H54 (cell line): ENCODE measurements at places on chromosomes 16 and 17.

GRCh38 chr16:29857133-29857760 is 5.8 kb downstream of the CDIPT start:
- no peak for DNase-seq

- DNase-seq, result no peak
Measured at GRCh38 chr17:75933808-75934207, 7.0 kb downstream of the FBF1 start.

GRCh38 chr16:89049484-89050118 is 44.1 kb upstream of the ACSF3 start:
- DNase-seq, result no peak

DNA sequence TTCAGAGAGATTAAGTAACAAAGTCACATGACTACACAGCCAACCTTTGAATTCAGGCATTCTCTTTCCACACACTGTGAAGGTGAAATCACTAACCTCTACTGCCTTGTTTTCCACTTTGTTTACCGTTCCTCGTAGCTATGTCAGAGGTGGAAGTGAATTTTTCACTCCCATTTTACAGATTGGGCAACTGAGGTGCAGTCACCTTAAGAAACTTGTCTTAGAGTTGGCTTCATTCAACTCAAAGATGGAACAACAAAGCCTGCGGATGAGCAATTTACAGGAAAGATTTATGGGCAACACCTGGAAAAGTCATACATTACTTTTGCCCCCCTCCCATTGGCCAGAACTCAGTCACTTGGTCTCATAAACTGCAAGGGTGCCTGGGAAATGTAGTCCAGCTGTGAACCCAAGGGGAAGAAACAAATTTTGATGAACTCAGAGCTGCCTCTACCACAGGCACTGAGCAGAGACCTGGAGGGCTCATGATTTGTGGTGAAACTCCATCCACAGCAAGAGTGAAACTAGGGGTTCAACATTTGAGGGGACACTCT is 784.6 kb upstream of the EEF2KMT start:
- DNase-seq, result no peak

- no peak for DNase-seq
Measured at GRCh38 chr17:81417049-81417878, 22.0 kb downstream of the BAHCC1 start.

DNA sequence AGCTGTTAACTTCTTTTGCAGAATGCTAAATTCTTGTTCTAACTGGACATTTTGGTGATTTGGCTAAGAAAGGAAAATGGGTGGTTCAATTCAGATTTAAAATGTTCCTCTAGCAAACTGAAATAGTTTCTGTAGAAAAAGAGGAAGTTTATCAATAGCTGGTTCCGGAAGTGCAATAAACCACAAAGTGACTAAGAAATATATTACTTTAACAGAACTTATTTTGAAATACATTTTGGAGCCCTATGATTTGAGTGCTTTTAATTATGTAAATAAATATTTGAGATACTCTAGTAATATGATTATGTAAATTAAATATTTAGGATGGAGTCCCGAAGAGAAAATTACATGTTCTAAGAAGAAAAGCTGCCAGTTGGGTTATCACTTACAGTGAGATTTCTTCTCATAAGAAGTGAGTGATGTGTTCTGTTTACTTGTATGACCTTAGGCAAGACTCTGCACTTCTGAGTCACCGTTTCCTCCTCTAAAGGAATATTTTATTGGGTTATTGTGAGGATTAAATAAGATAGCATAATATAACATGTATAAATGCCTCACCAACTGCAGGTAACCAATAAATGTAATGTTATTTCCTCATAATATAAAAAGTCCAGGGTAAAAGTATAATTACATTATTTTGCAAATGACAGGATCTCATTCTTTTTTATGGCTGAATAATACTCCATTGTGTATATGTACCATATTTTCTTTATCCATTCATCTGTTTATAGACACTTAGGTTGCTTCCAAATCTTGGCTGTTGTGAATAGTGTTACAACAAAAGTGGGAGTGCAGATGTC is at the start of gene EVI2B:
Gene EVI2B (minus strand): TSS at position 73 of the 800 bp plus-strand sequence. CDS start 8,445 bp downstream, outside the sequence.
- DNase-seq, result no peak

DNA sequence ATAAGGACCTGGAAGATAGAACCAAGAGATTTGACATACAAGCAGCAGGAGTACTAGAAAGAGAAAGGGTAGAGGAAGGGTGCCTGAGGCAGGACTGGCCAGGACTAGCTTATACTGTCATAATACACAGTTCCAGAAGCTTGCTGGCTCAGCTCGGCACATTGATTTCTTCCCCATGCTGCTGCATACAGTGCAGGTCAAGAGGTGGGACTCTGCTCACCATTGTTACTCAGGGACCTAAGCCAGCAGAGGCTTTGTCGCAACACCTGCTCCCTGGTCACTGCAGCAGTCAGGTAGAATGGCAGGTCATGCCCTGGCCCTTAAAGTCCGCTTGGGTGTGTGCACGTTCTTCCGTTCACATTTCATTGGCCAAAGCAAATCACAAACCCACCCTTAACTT is 32.8 kb downstream of the LDHD start:
- no peak for DNase-seq

DNA sequence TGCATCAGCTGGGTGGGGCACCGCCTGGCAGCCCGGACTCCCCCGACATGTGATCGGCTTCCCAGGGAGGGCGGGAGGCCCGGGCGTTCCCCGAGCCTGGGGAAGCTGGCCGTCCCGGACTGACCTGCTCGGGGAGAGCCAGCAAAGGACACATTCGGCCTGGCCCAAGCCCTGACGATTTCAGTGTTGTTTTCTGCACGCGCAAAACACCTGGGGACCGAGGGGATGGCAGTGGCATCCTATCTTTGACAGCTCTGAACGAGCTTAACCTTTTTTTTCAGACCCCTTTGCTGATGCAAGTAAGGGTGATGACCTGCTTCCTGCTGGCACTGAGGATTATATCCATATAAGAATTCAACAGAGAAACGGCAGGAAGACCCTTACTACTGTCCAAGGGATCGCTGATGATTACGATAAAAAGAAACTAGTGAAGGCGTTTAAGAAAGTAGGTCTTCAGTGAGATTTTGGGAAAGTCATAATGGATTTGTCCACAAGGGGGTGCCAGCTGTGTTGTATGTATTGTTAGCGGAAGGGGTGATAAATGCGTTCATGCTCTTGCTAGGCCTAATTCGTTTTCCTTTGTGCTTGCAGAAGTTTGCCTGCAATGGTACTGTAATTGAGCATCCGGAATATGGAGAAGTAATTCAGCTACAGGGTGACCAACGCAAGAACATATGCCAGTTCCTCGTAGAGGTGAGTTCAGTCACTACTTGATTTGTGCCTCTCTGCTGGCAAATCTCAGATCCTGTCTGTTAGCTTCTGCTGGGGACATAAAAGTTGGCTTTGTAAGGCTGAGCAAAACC is 1.0 kb downstream of the EIF1 start:
- no peak for DNase-seq

DNA sequence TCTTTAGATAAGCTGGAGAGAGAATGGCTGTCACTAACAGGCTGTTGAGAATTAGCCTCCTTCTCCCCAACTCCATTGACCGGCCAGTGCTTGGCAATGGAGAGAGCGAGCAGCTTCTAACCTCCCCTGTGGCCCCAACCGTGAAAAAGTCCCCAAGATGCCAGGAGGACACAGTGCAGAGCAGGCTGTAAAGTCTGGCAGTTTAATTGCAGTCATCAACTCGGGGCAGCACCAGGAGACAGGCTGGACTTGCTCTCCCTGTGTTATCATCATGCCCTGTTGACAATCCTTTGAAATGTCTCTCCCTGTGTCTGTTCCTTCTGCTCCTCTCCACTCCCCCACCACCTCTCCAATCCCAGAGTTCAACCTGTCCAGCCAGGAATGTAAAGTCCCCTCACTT is 705 bp upstream of the CDRT4 start:
- DNase-seq, result no peak

DNA sequence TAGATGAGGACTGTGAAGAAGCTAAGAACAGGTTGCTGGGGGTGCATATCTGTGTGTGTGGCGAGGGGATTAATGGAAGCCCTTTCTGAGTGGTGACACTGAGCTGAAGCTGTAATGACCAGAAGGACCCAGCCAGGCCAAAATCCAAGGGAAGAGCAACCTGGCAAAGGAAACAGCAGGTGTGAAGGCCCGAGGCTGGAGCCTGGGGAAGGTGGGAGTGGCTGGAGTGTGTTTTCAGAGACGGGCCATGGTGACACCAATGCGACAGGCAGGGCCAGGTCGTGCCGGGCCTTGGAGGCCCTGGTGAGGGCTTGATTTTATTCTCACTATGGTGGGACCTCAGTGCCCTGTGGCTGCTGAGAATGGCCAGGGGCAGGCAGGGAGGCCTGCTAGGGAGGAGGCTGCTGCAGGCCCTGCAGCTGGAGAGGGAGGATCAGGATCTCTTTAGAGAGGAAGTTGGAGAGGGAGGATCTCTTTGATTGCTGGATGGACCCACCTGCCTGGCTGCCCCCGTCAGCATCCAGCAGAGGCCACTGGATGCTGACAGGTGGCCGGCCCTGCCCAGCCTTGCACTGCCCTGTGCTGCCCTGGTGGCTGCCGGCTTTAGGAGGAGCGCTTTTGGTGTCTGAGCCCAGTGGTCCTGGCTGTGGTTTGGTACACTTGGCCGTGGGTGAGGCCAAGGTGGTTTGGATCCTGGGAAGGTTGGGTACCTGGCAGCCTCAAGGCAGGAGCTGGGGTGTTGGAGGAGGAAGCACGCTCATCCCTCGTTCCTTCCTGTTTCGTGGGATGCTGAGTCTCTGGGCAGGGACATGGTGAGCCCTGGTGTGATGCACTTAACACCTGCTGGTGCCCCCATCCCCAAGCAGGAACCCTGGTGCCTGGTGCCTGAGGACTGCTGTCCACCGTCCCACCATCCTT is 188.3 kb downstream of the SEC14L1 start:
- no peak for DNase-seq

DNA sequence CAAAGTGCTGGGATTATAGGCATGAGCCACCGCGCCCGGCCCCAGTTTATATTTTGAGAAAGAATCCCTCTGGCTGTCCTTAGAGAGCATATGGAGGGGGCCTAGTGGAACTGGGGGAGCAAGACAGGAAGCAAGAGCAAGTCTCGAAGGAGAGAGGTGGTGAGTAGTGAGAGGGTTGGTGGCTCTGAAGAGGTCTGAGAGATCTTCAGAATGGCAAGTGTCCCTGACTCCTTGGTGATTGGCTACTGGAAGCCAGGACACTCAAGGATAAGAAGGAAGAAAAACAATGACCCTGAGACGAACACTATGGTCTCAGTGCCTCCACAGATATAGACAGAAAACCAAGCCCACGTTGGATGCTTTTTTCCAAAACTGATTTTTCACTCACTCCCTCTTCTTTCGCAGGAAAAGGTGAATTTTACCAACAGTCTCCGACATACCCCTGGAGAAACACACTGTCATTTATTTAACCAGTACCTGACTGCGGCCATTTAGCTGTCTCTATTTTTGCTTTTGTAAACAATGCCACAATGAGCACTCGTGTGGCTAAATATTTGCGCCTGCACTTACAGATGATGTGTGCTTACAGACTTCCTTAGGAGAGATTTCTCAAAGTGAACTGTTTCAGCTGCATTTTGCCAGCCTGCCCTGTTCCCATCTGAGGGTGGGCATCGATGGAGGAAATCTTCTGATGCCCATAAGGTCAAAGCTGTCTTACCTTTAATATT is 15.9 kb upstream of the DOK4 start:
- DNase-seq, result no peak

DNA sequence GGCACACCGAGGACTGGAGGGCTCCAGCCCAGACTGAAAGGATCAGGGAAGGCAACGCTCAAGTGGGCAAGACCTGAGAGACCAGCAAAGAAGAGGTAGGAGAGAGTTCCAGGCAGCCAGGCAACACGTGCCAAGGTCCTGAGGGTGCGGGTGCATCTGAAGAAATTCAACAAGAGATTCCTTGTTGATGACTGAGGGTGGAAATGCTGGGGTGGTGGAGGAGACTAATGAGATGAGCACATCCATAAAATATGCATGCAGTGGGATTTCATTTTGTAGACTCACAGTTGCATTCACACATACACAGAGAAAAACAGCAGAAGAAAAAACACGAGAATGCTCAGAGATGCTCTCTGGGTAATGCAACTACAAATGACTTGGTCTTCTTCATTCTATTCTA is 154.8 kb upstream of the FOXF1 start:
- DNase-seq, result peak; percentile 39

- no peak for DNase-seq
Measured at GRCh38 chr17:6322316-6322715, 112.6 kb downstream of the AIPL1 start.

DNA sequence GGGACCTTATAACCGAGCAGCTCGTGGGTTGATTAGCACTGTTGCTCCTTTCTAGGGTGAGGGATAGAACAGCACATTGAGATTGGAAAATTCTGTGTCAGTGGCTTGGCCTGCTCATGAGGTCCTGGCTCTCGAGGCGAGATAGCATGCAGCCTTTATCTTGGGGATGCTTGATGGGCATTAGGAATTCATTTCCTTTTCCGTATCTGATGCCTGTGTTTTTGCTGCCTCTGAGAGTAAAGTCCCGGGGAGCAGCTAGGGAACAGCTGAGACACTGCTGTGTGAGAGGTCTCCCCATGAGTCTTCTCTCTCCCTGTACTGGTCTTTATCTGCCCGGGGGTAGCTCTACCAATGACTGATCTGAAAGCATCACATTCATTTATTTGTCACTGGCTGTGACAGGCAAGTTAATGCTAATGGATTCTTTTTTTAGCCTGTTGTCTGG is 14.5 kb downstream of the MSI2 start:
- DNase-seq, result no peak

GRCh38 chr17:75622076-75622475 is 11.2 kb upstream of the SMIM5 start:
- DNase-seq, result no peak

DNA sequence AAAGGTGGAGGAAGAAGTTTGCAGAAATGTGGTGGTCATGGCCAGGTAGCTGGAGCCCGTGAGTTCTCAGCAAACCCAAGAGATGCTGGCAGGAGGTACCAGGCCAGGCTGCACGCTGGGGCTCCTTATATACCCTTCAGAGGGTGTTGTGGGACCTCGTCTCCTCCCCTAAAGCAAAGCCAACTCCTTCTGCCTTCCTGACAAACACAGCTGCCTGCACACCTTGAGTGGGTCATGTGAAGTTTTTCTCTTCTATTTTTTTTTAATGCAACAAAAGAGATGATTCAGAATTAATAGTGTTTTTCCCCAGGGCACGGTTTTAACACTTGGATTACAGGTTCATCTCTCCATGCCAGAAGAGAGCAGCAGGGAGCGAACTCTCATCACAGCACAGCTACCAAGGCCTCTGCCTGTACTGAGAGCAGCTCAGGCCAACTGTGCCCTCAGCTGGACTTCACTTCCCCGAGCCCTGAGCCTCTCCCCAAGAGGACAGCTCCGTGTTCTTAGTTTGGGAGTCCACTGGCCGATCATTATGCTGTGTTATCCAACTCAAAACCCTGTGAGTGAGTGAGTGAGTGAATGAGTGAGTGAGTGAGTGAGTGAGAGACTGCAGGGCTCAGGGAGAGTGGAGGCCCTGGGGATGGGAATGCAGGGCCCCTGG is at the start of gene KRT15:
Gene KRT15 (minus strand): TSS at position 102 of the 661 bp plus-strand sequence. CDS start 63 bp downstream, at position 39.
- no peak for DNase-seq

DNA sequence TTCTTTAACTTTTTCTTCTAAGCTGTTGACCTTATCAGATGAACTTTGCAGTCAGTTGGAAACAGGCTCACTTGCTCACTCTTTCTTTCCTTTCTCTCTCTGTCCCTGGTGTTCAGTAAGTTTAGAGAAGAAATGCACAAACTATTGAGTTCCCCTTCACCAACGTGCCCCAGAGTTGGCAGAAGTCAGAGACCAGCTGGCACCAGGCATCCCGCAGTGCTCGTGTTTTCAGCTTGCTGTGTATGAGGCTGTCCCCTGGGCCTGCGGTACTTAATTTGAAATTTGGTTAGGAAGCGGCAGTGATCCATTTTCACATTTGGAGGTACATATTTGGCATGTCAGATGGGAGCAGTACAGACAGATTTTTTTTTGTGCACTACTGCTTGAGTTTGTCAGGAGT is 258.6 kb downstream of the SNX29 start:
- DNase-seq, result no peak

- DNase-seq, result no peak
Measured at GRCh38 chr16:58057784-58058183, 32.2 kb downstream of the MMP15 start.
